ENCODE measurements at places on chromosomes 1 and 21. TPM values are rescaled to one million over a fixed set of nuclear protein-coding genes. Genes with fewer than 3 reads are reported as not detected.

The DDAH1 gene
- polyA plus RNA-seq: 9.1 TPM

The SPATA1 gene
- polyA plus RNA-seq: 0.88 TPM

The MROH9 gene
- not detected for polyA plus RNA-seq

The PCAT6 gene
- polyA plus RNA-seq: 92.9 TPM

The PPCS gene
- polyA plus RNA-seq: 93.4 TPM

Measured in cardiac muscle cell (in vitro differentiated cells and primary cell).